Astrocyte (in vitro differentiated cells and primary cell): ENCODE measurements at places on chromosomes 11 and 22. TPM values are rescaled to one million over a fixed set of nuclear protein-coding genes. Genes with fewer than 3 reads are reported as not detected.

NPAS4 gene
- total RNA-seq: 0.20 and 0.50 TPM in 2 replicates

DNA sequence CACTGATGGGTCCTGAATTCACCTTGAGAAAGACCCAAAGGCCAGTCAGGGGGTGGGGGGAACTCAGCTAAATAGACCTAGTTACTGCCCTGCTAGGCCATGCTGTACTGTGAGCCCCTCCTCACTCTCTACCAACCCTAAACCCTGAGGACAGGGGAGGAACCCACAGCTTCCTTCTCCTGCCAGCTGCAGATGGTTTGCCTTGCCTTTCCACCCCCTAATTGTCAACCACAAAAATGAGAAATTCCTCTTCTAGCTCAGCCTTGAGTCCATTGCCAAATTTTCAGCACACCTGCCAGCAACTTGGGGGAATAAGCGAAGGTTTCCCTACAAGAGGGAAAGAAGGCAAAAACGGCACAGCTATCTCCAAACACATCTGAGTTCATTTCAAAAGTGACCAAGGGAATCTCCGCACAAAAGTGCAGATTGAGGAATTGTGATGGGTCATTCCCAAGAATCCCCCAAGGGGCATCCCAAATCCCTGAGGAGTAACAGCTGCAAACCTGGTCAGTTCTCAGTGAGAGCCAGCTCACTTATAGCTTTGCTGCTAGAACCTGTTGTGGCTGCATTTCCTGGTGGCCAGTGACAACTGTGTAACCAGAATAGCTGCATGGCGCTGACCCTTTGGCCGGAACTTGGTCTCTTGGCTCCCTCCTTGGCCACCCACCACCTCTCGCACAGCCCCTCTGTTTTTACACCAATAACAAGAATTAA is 2.4 kb upstream of the TTC36 start:
- no peak for DNase-seq

- DNase-seq: no peak
Measured at GRCh38 chr11:122307476-122308035, 191.5 kb upstream of the BLID start.

- no peak for DNase-seq
Measured at GRCh38 chr22:40412441-40412840, 42.0 kb downstream of the SGSM3 start.

- no peak for DNase-seq
Measured at GRCh38 chr22:31087744-31088215, 6.7 kb downstream of the SMTN start.

TEX12 gene
- total RNA-seq: not detected in 2 replicates

GRCh38 chr11:66371627-66372415 is at the start of gene SLC29A2:
Gene SLC29A2 (minus strand): TSS chr11:66371760. CDS start chr11:66371591, 169 bp downstream.
- DNase-seq: no peak

DNA sequence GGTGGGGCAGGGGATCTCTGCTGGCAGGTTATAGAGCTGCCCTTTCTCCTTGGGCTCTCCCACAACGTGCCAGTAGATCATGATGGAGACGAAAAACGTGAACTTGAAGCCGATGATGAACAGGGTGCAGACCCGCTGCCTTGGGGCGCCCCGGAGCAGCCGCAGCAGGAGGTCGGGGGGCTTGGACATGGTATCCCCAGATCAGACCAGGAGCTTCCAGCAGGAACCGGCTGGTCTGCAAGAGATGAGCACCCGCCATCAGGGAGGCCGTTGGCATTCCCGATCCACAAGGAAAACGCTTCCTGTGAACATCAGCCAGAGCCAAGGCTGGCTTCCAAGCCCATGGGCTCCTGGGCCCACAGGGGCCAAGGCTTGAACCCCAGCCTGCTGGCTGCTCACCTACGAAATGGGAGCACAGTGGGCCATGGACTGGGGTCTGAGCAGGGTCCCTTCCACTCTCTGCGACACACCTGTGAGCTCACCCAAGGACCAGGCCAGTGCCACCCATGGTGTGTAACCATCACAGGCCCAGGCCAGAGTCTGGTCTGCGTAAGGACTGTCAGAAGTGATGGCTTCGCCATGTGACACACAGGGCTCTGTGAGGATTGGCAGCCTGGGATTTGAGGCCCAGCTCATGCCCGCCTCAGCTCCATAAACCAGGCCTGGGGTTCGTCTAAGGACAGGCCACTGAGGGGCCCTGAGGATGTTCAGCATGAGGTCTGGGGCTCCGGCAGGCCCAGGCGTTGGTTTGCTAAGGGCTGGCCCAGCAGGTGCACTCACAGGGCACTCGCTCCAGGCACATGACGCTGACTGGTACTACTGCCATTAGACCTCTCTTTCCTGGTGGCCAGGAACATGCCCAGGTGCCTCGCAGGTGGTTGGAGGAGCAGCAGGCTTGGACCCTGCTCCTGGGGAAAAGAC is 26.6 kb downstream of the A4GALT start:
- DNase-seq: no peak

GRCh38 chr11:71373791-71374454 is 74.3 kb downstream of the DHCR7 start:
- no peak for DNase-seq

KLHL35 gene
- 0.77 and 0.87 TPM in 2 replicates for total RNA-seq

GRCh38 chr22:38124236-38124974 is 13.9 kb upstream of the BAIAP2L2 start:
- DNase-seq: no peak

GRCh38 chr11:44731685-44732430 is 5.1 kb downstream of the TSPAN18 start:
- no peak for DNase-seq

OR10G4 gene
- not detected in 2 replicates for total RNA-seq

OR2AG2 gene
- 0.07 and 0.27 TPM in 2 replicates for total RNA-seq

POU2AF1 gene
- not detected in 2 replicates for total RNA-seq

- no peak for DNase-seq
Measured at GRCh38 chr11:72589802-72590761, 84.1 kb downstream of the PDE2A start.

GRCh38 chr11:86990031-86990430 is 34.8 kb upstream of the FZD4 start:
- DNase-seq: peak; percentile 26

GTSE1 gene
- 2.4 and 4.1 TPM in 2 replicates for total RNA-seq

DNA sequence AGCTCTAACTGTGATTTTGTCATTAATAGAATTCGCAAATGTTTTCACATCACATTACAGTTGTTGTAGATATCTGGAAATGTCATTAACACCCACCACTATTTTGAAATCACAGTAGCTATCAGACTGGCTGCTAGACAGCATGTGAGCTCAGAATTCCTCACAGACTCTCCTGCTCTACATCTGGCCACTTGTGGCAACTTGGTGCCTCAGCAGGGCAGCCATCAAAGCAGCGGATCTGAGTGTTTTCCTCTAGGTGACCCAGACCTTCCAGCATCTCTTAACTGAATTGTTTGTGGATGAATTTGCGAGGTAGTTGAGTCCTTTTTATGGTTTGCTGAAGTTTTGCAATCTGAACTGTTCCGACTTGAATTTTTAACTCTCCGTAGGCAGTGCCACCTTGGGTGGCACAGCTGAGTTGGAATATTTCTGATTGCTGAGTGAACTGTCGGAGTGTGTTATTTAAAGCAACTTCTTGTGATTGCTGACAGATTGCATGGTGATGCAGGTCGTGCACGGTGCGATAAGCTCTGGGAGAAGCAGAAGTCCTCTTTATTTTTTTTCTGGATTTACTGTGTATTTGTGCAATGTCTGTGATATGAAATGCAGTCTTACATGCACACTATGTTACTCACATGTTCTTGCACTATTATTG is 114.0 kb upstream of the PLET1 start:
- no peak for DNase-seq

KCTD14 gene
- total RNA-seq: 1.0 and 1.1 TPM in 2 replicates

DNA sequence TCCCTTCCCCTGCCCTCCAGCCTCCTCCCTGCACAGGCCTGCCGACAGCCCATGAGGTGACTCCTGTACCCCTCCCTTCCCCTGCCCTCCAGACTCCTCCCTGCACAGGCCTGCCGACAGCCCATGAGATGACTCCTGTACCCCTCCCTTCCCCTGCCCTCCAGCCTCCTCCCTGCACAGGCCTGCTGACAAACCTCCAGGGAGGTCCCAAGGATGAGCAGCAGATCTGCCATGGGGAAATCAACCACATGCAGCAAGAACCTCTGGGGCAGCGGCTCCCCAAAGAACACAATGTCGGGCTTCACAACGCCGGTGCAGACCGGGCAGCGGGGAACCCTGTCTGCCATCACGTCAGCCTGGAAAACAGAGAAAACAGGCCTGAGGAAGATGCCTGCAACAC is 12.3 kb downstream of the SIRT3 start:
- DNase-seq: no peak

LARGE2 gene
- 0.36 and 1.1 TPM in 2 replicates for total RNA-seq

- no peak for DNase-seq
Measured at GRCh38 chr11:75527938-75528735, 2.4 kb upstream of the GDPD5 start.

GRCh38 chr11:126874276-126874675 is 126.3 kb downstream of the KIRREL3 start:
- peak; percentile 49 for DNase-seq

HPX gene
- total RNA-seq: 1.7 and 1.9 TPM in 2 replicates

DNA sequence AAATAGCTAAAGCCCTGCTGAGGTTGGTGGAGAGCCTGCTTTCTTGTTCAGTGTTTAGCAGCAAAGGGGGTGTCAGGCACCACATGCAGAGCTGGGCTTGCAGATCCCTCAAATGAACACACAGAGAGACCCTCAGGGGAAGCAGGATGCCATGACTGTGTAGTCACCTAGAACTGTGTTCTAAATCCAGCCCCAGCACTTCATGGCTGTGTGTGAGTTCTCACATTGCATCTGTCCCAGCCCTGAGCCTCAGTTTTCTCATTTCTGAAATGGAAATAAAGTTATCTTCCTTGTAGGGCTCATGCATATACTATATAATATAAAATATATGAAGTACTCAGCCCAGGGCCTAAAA is 47.1 kb downstream of the CWC15 start:
- peak; percentile 34 for DNase-seq

KBTBD3 gene
- total RNA-seq: 4.7 and 5.2 TPM in 2 replicates

GRCh38 chr22:26295563-26296126 is 126.4 kb downstream of the SEZ6L start:
- DNase-seq: no peak

- DNase-seq: peak; percentile 35
Measured at GRCh38 chr11:74085542-74085892, 76.6 kb upstream of the UCP3 start.

OR52E6 gene
- not detected in 2 replicates for total RNA-seq

GRCh38 chr22:26565181-26565580 is 24.8 kb downstream of the TPST2 start:
- no peak for DNase-seq

- no peak for DNase-seq
Measured at GRCh38 chr11:110453684-110454354, 24.1 kb downstream of the FDX1 start.

DNA sequence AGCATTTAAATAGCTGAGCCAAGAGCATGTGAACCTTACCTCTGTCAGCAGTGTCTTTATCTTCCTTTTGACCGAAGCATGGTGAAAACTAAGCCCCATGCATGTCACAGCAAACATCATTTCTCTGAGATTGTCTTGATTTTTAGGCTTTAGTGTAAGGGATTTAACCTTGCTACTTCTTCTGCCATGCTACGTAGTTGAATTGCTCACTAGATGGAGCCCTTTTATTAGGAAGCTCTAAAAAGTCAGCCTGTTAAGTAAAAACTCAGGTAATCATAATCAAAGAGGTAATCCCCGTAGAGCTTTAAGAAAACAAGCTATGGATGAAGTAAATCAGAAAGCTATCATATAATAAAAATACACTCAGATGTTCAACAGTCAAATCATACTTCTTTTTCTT is 149.5 kb downstream of the PGR start:
- DNase-seq: no peak

GRCh38 chr11:34643846-34644245 is 23.0 kb downstream of the EHF start:
- no peak for DNase-seq

DNA sequence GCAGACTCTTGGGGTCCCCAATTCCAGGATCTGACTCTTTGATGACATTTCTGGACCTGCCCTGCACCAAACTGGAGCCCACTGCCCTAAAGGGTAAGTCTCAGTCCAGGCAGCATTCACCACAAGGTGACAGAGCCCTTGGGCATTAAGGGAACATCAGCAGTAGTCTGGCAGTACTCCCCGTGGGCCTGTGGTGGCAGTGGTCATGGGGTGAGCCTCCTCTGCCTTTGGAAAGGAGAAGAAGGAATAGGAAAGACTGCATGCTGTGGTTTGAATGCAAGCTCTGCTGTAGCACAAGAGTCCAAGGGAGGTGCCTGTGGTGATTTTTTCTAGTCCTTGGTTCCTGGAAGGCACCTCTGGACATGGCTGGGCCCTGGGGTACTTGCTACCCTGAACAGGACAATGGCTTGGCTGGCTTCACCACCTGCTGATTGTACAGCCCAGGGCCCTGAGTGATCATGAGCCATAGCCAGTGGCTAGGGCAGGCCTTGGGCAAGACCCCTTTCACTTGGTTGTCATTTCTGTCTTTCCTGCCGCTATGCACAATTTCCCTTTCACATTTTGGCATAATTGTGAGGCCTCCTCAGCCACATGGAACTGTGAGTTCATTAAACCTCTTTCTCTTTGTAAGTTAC is 160.7 kb upstream of the GRIA4 start:
- DNase-seq: no peak

DNA sequence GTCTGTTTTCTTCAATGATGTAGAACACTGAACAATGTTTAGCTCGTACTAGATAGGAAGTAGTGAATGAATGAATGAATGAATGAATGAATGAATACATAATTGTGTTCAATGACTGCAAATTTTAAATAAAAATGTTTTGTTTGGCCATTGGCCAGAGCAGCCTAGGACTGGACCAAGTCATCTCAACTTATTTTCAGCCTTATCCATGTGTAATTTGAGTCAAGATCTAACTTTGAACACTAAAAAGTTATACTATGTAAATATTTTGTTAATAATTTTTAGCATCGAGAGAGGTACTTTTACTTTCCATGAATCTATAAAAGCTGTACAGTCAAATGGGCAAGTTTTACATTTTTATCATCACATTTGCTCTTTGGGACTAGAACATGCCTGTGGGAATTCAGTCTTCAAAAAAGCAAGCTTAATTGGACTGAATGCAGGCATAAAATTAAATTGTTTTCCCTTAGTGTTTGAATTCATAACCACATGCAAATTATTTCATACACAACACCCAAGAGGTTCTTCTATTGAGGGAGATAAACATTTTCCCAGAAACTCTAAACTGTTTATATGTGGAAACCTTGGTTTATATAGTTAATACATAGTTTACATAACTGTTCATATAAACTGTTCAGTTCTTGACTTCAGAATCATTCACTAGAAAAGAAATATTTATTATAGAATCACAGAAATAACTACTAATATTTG is 222.1 kb upstream of the ANO3 start:
- DNase-seq: no peak

CRYBA4 gene
- 1.1 and 2.0 TPM in 2 replicates for total RNA-seq

MRGPRX4 gene
- total RNA-seq: not detected in 2 replicates
